Activated CD8-positive, alpha-beta memory T cell treated with anti-CD3 and anti-CD28 coated beads for 1 hour (primary cell): ENCODE measurements at places on chromosomes 3 and 15.

- no peak for DNase-seq
Measured at GRCh38 chr3:2198776-2199279, 100.2 kb downstream of the CNTN4 start.

GRCh38 chr15:61097043-61097442 is 132.1 kb downstream of the RORA start:
- no peak for DNase-seq

GRCh38 chr3:76561494-76562236 is 478.2 kb upstream of the ROBO2 start:
- DNase-seq: no peak

GRCh38 chr3:145191543-145191942 is 969.4 kb downstream of the PLOD2 start:
- DNase-seq: no peak

GRCh38 chr3:172513488-172513887 is 9.7 kb downstream of the TNFSF10 start:
- no peak for DNase-seq

- DNase-seq: no peak
Measured at GRCh38 chr3:135238236-135238830, 443.3 kb downstream of the EPHB1 start.

DNA sequence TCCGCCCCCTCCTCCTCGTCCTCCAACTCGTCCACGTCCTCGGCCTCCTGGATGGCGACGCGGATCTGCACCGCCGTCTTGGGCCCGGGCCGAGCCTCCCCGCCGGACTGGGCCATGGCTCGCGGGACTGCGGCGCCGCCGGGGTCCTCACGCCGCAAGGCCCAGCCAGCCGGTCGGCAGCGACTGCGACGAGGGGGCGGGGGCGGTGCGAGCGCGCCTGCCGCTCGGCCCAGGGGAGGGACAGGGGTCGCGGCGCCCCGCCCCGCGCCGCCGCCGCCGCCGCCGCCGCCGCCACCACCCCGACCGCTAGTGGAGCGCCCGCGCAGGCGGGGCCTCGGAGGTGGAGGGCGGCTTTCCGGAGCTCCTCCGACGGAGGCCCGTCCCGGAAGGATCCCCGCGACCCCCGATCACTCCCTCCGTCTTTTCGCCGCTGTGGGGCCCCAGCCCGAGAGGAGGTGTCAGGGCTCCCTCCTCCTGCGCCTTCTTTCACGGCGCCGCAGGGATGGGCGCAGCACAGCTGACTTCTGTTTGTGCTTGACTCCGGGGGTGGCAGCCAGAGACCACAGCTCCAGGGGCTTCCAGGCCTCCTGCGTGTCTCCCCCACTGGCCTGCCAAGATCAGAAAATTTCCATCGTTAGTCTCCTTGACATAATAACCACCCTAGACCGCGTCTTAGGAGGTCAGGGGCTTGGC is at the start of gene LARP6:
TSS of gene LARP6 (minus strand) at position 185 of the 693 bp plus-strand sequence. CDS start at position 116, 69 bp downstream.
- DNase-seq: no peak

GRCh38 chr3:27641271-27641800 is 80.8 kb downstream of the EOMES start:
- no peak for DNase-seq

- DNase-seq: no peak
Measured at GRCh38 chr3:154538566-154539360, 108.8 kb upstream of the GPR149 start.

DNA sequence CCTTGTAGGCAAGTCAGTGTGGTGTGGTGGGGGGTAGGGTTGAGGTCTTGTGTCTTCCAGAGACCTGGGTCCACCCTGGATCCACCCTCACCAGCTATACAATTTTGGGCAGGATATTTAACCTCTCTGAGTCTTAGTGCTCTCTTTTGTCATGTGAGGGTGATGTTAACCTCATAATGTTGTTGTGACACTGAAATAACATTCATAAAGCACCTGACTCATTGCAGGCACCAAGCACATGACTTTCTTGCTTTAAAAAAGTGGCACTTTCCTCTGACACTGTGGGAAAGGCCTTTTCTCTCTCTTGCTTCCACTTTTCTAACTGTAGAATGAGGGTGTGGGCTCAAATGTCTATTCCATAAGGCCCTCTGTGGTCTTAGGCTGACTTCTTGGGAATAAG is 75.5 kb downstream of the SCN10A start:
- no peak for DNase-seq

DNA sequence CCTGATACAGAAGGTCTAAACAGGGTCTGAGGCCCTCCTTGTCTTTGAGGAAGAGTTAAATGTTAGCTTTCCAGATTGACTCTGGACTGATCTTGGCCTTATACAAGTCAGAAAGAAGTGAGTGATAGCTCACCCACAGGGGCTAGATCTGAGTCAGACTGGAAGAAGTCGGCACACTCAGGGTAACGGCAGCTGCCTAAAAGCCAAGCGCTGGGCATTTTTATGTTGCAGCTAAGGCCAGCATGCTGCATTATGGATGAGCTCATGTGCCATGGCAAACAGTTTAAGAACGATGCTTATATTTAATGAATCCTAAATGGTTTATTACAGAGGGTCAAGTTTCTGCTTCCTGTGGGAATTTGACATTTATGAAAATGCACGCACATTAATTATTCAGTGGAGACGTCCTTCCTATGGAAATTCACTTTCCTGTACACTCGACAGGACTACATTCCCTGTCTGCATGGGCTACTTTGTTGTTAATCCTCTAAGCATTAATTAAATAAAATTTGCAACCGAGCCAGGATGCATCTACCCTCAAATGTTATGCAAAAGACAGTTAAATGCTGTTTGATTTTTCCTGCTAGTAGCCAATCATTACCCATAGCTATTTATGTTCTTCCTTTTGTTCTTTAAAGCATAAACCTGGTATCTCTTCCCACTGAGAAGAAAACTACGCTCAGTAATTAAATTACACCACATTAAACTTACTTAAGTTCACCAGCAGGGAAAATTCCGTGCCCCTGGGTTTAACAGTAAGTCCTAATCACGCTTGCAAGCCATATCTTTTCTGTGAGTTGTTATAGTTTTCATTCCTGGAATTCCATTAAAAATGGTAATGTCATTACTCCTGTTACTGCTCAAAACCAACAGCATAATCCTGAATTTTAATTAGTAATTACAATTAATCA is 762.7 kb upstream of the CFAP20DC start:
- no peak for DNase-seq

GRCh38 chr3:22617372-22617771 is 585.8 kb upstream of the UBE2E2 start:
- no peak for DNase-seq

- peak; percentile 1 for DNase-seq
Measured at GRCh38 chr3:135895106-135895733, 70.3 kb upstream of the PPP2R3A start.

DNA sequence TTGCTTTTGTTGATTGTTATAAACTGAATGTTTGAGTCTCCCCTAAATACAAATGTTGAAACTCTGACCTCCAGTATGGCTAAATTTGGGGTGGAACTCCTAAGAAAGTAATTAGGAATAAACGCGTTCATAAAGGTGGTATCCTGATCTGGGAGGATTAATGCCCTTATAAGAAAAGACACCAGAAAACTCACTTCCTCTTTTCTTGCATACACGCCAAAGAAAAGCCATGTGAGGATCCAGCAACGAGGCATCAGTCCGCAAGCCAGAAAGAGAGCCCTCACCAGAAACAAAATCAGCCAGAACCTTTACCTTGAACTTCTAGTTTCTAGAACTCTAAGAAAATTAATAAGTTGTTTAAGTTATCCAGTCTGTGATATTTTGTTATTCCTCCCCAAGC is 37.4 kb upstream of the AZI2 start:
- DNase-seq: no peak

DNA sequence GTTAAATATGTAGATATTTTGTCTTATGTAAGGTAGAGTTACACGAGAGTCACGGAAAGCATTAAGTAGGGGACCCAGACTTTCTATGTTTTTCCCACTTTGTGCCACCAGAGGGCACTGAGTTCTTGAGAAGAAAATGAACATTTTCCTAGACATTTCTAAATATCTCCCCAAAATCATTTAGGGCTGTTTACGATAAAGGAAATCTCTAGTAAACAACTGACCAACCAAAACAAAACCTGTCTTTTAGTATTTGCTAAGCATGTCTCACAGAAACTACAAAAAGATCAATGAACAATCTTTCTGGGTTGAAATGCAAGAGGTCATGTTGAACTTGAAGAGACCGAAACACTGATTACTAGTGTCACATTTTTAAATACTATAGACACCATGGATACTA is 16.1 kb downstream of the POU1F1 start:
- DNase-seq: peak; percentile 5

- DNase-seq: no peak
Measured at GRCh38 chr3:196423044-196423781, 9.0 kb downstream of the UBXN7 start.

- DNase-seq: no peak
Measured at GRCh38 chr3:6921066-6921465, 60.2 kb downstream of the GRM7 start.

DNA sequence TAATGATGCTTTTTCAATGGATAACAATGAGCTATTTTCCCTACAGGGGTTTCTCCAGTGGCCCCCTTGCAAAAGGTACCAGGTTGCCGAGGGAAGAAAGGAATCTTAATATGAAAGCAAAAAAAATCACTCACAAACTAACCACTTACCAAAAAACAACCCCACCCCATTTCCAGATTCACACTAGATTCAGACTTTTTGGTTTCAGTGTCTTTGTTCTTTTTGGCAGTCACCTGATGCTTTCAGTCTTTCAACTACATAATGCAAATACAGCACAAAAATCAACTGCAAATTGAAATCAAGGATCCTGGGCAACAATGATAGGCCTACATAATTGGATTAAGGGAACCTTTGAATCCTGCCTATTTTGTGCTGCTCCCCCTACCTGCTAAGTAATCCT is 71.1 kb upstream of the RAP2B start:
- DNase-seq: no peak

GRCh38 chr3:61300786-61301185 is 49.5 kb upstream of the FHIT start:
- no peak for DNase-seq

GRCh38 chr3:72175296-72175858 is 390.4 kb upstream of the PROK2 start:
- no peak for DNase-seq

- DNase-seq: no peak
Measured at GRCh38 chr3:195238586-195239118, 32.3 kb downstream of the XXYLT1 start.

- no peak for DNase-seq
Measured at GRCh38 chr3:122913539-122914100, 113.9 kb downstream of the SEMA5B start.

- DNase-seq: no peak
Measured at GRCh38 chr15:98599909-98600691, 48.2 kb upstream of the IGF1R start.

DNA sequence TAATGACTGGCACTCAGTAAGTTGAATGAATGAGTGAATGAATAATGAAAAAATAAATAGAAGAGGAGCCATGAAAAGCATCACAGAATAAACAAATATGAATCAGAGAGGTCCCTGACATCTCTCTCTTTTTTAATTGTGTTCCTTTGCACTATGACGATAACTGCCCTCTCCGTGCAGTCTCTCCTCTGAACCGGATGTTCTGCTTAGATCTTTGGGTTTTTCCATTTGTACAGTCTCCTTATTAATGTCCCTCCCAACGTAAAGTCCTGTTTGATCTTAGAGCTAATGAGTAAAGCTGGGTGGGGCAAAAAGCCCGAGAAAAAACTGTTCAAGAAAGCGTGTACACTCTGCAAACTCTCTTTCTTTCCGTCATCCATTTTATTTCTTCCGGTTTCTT is 28.3 kb upstream of the BHLHE40 start:
- no peak for DNase-seq

DNA sequence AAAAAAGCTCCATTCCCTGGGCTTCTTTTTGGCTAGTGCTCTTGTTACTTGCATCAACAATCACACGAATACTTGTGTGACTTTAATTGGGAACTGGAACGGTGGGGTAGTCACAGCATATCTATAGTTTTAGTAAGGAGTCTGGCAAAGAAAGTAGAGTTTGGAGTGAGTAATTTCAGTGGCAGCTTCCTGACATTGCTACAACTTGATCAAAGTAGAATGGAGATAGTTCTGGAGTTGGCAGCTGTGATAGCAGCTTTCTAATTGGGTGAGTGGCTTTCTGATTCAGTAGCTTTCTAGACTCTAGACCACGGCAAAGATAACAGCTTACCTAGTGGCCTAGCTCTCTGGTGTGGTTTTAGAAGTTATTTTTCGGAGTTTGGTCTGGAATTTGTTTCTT is 475.0 kb downstream of the TUSC7 start:
- no peak for DNase-seq

DNA sequence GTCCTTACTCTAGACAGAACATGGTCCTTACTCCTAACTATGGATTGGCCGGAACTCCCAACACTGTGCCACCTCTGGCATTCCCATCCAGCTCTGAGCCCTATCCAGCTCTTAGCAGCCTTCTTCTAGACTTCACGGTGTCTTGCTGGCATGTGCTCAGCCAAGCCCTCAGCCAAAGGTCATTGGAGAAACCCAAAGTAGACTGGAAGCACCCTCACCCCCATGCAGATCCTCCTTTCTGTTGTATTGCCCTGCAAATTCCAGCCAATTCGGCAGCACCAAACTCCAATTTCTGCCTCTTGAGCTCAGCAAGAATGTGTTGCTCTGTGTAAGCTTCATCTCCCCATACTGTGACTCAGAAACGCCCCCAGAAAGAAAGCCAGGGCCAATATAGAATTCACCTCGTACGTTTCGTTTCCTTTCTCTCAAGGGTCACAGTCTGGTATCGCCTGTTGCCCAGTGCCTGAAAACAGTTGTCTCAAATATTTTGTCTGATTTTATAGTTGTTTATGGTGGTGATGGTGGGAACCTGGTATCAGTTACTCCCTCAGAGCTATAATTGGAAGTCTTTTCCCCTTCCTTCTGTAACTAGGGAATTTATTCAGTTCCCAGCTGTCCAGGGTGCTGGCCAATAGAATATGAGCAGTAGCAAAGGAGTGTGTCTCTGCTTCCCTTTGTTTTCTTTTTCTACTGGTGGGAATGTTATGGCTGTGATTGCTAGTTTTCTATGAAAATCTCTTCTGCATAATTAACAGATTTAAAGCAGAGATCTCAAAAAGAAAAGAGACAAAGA is 28.4 kb upstream of the EPHB3 start:
- no peak for DNase-seq

- no peak for DNase-seq
Measured at GRCh38 chr3:45610119-45610518, 15.6 kb downstream of the LIMD1 start.

DNA sequence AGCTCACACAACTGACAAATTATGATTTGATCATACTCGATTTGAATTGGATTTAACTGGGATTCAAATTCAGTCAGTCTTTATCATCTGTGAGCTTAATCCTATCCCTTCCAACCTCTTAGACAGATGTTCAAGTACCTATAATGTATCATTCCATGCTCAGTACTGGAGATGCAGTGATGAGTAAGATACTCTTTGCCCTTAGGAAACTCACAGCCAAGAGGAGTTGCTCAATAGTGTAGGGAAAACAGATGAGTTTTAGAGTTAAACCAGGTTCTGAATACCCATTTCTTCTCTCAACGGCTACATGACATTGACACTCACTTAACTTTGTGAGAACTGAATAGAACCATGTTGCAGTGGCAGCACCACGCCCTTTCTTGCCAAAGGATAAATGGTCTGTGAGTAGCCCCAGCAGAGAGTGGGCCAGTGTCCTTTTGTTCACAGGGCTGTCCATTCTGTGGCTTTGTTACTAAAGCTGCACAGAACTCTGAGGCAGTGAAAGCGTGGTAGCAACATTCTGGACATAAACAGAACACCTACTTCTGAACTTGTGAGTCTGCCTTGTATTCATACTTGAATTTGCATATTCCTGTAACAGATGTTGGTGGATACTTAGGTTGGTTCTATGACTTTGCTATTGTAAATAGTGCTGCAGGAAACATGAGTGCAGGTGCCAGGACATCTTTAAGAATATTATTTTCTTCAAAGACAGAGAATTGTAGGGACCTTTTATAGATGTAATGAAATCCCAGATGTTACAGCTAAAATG is 91.6 kb downstream of the RASA2 start:
- no peak for DNase-seq
